ENCODE measurements at places on chromosomes 7 and 10. TPM values are rescaled to one million over a fixed set of nuclear protein-coding genes. Genes with fewer than 3 reads are reported as not detected.
A peak's percentile ranks its signal among the peaks of the same experiment; 100 is the strongest.

DNA sequence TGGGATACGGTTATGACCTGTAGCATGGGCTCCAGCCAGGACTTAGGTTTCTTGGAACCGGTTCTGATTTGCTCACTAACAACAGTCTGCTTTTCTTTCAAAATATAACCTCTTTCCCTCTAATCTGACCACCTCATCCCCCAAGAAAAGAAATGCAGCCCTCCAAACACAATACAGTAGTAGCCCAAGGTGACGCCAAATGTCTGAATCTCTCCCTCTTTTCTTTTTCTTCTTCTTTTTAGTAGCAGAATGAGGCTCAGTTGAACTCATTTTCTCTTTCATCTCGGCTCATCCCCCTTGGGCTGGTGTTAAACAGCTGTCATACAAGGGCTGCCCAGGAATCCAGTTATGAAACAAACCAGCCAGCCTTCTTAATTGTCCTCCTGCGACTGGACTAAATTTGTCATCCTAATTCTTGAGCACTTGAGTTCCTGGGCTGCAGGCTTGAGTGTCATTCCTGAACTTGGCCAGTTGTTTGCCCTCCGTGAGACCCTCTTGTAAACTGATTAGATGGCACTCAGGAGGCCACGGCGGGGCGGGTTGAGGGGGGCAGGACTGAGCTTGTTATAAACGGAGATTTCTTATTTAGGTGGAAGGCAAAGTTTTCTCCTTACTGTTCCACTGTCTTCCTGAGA, 94.8 kb downstream of the SORCS3 start:
- no peak for DNase-seq

Gene VSTM4
- polyA plus RNA-seq = 13.7 TPM

Gene MYPN
- polyA plus RNA-seq = 0.06 TPM

DNA sequence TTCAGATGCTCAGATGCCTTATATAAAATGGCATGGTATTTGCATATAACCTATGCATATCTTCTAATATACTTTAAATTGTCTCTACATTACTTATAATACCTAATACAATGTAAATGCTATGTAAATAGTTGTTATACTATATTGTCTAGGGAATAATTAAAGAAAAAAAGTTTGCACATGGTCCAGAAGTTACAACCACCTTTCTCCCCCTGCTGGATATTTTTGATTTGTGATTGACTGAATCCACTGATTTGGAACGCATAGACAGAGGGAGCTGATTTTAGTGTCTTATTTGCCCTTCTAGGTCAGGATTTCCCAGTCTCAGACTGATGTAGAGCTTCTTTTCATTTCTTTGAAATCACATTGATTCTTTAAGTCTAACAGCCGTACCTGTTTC, 31.8 kb downstream of the MDFIC start:
- no peak for DNase-seq

- DNase-seq = no peak
Observed at GRCh38 chr7:157998884-157999552, 588.6 kb downstream of the PTPRN2 start.

Gene CNNM1
- 1.9 TPM for polyA plus RNA-seq

- DNase-seq = no peak
Observed at GRCh38 chr7:128035712-128036111, 4.5 kb upstream of the LRRC4 start.

- no peak for DNase-seq
Observed at GRCh38 chr7:79719216-79719615, 265.7 kb upstream of the MAGI2 start.

GRCh38 chr10:3442451-3442990, 269.9 kb upstream of the PITRM1 start:
- no peak for DNase-seq

Gene MBL2
- polyA plus RNA-seq = not detected

DNA sequence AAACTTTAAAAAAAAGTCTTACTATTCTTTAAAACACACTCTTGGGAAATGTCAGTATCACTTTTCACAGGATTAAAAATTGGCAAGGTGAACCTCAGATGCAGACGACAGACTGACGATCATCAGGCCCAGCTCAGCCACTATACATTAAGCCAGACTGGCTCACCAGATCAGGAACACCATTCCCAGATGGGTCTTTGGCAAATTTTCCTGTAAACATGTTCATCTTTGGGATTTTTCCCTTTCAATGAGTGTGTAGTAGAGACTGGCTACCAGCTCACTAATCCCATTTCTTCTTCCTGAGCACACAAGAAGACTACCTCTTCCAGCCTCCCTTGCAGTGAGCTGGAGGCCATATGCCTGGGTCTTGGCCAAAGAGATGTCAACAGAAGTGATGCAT, 142.7 kb upstream of the CHST15 start:
- no peak for DNase-seq

DNA sequence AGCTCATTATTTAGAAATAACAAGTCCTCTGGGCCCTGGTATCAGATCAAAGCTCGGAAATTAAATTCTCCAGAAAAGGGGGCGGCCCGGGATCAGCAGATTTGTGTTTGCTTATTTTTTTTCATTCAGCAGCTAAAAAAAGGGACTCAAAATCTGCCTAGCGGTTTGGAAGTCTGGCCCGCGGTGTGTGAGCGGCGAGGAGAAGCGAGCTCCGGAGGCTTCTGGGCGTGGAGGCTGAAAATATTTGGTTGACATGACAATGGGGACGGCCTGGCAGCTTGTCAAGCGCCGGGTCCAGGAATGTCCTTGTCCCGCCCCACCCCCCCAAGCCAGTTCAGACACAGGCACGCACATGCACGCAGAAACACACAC, 43.4 kb downstream of the FOXL3 start:
- DNase-seq = peak; percentile 30

DNA sequence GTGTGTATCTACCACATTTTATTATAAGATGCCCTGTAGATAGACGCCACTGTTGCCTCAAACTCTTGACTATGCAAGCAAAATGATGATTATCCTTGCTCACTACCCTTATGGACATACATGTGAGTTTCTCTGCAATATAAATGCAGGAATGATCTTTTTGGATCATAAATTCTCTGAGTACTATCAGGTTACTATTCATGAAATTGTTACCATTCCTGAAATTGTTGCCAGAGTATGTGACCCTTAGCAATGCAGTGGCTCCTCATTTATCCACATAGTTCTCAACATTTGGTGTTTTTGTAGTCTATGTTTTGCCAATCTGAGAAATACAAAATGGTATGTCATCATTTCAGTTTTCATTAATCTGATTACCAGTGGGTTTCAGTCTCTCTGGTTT, 166.2 kb upstream of the FAM3C start:
- no peak for DNase-seq

DNA sequence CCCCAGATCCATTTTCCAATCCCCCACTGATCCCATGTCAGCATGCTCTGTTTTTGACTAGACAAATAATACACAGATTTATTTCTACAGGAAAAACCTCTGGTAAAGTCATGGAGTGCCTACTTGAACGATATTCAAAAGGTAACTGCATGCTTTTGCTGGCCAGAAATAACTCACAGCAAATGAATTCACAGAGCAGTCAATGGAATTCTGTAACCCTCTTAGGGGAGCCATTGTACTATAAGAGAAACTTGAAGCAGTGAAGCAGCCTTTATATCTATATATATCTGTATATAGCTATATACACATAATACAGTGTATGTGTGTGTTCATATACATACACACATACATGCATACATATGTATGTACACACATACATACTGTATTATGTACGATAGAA, 29.0 kb upstream of the MEOX2 start:
- DNase-seq = no peak

DNA sequence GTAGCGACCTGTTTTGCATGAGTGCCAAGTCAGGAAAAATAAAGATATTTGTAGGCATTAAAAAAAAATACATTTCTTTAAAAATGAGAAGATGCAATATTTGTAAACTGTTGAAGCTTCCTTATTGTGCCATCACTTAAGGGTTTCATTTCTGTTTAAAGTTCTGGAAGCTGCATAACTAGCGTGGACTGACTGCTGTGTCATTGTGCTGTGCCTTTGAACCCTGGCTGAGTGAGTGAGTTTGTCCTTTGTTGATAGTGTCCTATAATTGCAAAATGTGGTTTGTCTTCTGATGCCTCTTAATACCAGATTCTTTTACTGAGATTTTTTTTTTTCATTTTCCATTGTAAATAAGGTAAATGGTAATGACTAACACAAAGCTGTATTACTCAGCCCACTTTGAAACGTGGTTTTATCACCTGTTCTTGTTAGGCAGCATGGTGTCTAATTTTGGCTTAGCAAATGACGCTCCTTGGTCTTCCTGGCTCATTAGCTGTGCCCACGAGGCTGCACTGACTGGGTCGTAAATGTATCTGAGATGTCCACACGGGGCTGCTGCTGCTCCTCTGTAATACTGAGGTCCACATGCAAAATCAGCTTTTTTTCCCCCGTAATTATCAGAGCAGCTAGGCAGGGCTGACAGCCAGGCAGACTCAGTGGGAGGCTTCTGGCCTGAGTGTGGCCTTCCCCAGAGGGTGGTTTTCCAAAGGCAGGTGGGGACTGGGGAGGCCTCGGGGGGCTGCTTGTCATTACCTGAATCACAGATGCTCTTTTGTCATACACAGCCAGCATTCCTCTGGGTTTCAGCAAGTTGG, 14.8 kb downstream of the ZSCAN25 start:
- DNase-seq = no peak

Gene SPDYE11
- polyA plus RNA-seq = 1.0 TPM

GRCh38 chr7:103773726-103774125, 215.7 kb downstream of the RELN start:
- no peak for DNase-seq

Gene DKK1
- polyA plus RNA-seq = 49.4 TPM

Gene OR6V1
- not detected for polyA plus RNA-seq

- DNase-seq = no peak
Observed at GRCh38 chr10:32240471-32240870, 106.5 kb downstream of the EPC1 start.

Gene PKD2L1
- 0.10 TPM for polyA plus RNA-seq

Gene TMEM139
- 58.2 TPM for polyA plus RNA-seq

Gene AKR1C8
- 0.43 TPM for polyA plus RNA-seq

DNA sequence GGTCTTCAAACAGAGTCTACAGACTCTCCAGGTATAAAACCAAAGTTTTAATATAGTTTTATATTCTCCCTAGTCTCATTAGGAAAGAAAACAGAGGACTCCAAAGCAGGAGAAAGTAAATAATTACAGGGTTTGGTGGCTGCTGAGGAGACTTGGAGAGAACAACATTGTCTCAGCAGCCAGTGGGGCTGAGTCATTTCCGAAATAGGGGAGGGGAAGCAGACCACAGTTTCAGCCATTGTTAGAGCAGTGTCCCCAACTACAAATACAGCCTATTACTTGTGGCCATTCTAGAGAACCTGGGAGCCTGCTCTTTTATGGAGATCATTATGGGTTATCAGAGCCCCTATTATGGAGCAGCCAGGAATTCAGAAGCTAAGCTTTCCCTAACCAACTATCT, 44.2 kb upstream of the A1CF start:
- no peak for DNase-seq

Gene GSDME
- 17.7 TPM for polyA plus RNA-seq

Gene UNC5B
- 66.9 TPM for polyA plus RNA-seq

GRCh38 chr7:127983804-127984332, 47.4 kb downstream of the LRRC4 start:
- no peak for DNase-seq

Gene HOXA11
- polyA plus RNA-seq = 44.4 TPM

DNA sequence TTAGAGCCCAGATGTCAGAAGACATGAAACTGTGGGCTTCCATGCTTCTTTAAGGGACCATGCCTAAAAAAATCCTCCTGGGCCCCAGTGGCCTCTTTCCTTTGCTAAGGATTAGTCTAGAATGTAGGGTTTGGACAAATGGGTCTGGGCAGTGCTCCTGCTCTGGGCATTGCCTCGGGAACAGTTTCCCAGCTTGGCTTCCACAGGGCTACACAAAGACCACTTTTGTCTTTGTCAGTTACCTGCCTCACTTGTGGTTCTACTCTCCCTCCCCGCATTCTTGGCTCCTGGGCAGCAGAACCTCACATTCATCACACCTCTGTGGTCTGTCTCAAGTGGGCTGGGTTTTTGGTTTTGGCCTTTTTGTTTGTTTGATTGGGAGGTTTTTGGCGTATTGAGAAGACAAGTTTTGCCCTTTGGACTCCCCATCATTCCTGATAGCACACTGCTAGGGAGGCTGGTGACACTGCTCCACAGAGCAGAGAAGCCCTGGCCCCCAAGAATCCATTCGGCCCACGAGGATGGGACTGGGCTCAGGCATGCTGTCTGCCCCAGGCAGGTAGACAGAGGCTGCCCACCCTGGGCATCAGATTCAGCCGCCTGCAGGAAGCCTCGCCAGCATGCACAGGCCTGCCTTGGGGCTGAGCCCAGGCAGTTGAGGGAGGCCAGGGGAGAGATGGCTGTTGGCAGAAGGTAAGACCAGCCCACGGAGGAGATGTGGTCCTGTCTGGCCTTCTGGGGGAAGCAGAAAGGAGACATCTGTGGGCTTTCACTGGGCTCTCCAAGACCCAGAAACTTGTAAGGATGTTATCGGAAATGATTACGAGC, 343.7 kb downstream of the WDR11 start:
- DNase-seq = no peak

Gene MSS51
- 4.6 TPM for polyA plus RNA-seq
